MM.1S (cell line): ENCODE measurements at places on chromosomes 4 and X.

DNA sequence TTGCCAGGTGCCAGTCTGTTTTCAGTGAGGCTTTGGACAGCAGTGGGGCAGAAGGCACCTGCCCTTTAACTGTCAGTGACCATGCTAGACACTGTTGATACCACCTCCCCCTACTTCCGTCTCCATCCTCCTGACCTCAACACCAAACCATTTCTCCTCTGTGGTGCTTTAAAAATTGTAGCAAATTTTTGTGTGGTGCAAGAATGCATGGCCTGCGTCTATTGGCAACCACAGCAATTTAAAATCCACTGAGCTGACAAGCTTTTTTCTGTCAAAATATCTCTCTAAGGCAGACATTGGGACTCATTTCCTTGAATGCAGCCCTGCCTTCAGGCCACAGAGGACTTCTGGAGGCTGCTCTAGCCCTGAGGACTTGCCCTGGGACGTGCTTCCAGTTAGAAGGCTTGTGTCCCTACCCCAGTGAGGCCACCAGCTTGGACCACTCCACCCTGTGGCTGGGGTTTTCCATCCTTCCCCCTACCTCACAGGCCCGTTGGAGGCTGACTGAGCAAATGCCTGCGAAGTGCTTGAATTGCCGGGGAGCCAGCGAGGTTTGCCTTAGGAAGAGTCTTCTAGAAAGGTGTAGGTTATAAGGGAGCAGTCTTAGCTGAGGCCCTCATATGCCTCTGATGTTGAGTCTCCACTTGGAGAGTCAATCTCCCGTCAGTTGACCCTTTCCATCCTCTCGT, 6.9 kb downstream of the PRRG3 start:
- DNase-seq = no peak

- DNase-seq = no peak
Observed at GRCh38 chr4:1192091-1192492, 19.7 kb upstream of the SPON2 start.

DNA sequence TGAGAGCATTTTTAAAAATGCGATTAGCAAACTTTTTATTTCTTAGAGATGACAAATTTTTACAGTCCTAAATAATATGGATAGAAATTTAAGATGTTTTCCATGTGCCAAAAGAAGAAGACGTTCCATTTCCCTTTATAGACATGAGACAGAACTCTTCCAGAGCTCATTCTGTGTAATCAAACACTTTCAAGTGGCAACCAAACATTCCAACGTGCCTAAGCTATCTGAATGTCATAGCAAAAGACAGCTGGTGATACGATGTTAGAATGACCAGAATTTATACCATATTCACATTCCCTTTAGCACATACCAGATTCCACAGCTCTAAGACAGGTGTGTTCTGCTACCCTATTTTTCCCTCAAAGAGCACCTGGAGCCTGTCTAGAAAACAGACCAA, 133.2 kb downstream of the ENOX2 start:
- DNase-seq = no peak

DNA sequence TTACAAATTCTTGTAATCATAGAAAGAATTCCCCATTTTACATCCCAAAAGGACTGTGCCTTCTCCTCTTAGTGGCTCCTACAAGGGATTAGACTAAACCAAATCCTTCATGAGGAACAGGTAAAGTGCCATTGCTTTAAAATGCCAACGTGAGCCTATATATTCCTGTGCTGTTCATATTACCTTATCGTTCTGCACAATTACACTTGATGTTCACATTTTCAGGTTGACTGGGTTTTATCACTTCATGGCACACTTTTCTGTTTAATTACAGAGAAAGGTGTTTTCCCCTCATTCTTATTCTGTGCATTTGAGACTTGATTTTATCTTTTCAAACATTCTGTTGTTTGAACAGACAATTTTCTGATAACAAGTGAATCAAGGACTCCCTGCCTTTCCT, 645.6 kb upstream of the FTHL17 start:
- no peak for DNase-seq

- no peak for DNase-seq
Observed at GRCh38 chr4:182897601-182898478, 19.3 kb downstream of the DCTD start.
